ENCODE measurements at places on chromosomes 6 and 20.

DNA sequence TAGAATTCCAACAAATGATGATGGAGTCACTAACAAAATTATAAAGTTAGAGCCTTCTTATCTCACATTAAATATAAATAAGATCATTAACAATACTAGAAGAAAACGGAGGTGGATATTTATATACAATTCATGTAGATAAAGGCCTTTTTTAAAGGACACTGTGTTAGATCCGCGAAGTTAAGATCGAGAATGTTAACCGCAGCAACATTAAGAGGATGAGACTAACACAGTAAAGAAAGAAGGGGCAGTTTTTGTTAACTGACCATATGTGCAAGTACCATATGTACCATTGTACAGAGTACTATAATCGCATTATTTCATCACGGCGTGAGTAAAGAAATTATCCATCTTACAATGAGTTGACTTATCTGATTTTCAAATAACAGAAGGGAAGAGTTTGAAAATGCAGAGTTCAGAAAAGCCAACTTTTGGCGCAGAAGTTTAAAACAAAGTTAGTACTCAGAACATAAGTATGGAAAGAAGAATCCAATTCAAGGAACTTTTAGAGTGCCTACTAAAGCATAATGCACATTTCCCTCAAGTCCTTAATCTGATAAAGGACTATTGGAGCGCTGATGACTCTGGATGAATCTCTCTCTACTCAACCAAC lies 1.4 kb downstream of the FBXL4 start:
- DNase-seq, result peak; percentile 22

DNA sequence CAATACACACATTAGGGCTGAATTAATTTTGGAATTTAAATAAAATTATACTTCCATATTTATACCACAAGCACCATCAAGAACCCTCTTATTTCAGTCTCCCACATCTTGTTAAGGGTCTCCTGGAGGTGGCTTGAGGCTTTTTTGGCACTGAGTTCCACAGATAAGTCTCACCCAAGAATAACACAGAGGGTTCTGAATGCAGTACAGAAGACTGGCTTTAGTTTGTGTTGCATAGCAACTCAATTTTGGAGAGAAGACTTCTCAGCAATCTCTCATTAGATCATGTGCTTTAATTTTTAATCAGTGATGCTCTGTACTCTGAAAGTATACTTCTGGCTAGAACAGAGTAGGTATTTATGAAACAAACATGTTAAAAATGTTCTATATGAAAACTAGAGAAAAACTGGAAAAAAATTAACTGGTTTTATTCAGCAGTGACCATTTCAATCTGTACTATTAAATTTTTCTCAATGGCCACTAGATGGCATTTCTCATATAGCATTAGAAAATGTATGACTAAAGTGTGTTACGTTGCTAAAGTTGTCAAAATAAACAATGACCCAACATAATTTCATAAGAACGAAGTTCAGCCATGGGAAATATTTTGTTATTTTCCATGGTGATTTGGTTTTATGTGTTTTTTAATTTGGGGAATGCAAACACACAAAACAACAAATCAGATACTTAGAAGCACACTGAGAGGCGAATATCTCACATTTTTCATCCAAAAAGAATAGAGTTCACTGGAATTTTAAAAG lies 32.7 kb upstream of the MAP7 start:
- DNase-seq, result peak; percentile 84

- no peak for DNase-seq
Observed at GRCh38 chr6:31819871-31820299, 4.5 kb downstream of the HSPA1A start.

- no peak for DNase-seq
Observed at GRCh38 chr6:52254731-52255378, 10.6 kb upstream of the IL17F start.

DNA sequence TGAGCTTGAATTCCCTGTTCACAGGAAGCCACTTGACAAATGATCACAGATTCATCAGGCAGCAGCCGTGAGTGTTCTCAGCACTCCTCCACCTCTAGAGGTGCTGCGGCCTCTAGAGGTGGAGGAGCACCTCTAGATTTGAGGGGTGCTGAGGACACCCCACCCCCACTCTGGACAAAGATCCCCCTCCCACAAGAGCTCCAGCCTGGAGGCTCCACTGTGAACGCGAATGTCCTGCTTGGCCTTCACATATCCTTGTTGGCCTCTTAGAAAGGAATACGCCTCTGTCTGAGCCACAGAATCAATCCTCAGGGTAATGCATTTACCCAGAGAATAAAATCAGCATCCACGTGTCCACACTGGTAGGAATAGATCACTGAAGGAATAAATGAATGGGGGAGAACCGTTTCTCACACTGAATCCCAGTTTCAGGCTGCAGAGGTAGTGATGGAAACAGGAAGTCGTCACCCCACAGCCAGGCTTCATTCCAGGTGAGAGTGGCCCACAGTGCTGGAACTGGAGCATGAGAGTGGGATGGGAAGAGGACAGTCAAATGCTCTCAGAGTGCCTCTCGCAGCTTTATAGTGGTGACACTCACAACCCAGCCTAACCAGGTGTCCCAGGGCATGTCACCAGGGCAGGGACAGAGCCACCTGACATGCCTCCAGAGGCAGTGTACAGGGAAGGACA lies 16.6 kb downstream of the NPEPL1 start:
- no peak for DNase-seq

GRCh38 chr20:50919567-50919966 lies 11.7 kb downstream of the ADNP start:
- peak; percentile 81 for DNase-seq

DNA sequence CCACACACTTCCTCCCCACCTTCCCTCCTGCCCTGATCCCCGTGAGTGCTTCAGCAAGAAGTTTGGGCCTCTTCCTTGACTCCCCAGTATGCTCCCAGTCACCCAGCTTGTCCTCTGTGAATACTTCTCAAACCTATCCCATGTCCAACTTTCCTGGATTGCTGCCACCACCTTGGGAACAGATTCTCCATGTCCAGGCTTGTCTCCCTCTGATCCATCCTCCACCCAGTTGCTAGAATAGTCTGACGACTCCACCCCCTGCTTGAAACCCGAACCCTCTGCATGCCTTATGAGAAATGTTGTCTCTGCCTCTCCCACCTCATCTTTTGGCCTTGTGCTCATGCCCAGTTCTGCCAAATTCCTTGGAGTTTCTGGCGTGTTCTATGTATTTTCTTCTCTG lies 108.0 kb downstream of the PPP1R14C start:
- DNase-seq, result peak; percentile 55

DNA sequence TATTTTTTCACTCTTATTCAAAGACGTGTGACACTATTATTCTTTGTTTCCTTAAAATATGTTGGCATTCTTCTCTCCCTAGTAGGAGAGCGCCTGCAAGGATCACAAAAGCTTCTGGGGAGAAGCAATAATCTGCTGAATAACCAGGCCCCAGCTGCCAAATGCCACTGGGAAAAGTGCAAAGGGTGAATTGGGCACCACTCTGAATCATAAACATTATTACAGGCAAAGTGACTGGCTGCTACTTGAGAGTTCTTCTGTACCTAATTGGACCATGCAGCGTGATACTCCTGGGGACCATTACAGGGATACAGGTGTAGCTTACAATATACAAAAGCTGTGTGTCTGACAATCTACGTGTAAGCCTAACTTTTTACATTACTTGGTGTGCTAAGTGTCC lies 152.8 kb downstream of the ATXN1 start:
- DNase-seq, result no peak

- DNase-seq, result peak; percentile 49
Observed at GRCh38 chr6:12813321-12813720, 96.8 kb downstream of the PHACTR1 start.

GRCh38 chr20:59042151-59042795 lies at the start of gene PRELID3B:
Gene PRELID3B, minus strand, starts transcription at chr20:59042786. Its CDS starts 56 bp downstream, at chr20:59042730.
- no peak for DNase-seq

DNA sequence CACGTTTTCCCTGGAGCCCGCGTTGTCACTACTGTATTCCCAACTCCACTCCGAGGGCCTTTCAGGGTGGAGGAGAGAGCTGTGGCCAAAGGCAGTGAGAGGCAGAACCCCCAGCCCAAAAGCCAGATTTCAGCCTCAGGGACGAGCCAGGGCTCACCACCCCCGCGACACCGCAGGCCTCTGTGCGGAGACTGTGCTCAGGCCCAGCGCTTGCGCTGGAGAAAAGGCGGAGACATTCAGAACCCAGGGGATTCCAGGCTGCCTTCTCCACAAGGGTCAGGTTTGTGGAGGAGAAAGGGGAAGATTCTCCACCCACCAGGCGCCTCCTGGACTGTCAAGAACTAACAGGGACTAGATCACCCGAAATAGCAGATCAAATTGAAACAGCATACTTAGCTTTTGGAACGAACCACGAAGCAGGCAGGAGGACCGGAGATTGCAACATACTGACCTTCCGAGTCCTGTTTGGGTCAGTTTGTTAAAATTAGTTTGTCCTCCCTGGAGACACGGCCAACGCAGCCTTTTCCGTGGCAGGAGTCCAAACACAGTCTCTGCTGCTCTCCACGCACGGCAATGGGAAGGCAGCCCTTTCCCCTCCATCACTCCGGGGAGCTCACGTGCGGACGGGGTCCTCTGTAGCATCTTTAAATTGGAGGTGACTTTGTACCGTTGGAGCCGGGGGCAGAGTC lies 14.4 kb downstream of the DLL1 start:
- no peak for DNase-seq

DNA sequence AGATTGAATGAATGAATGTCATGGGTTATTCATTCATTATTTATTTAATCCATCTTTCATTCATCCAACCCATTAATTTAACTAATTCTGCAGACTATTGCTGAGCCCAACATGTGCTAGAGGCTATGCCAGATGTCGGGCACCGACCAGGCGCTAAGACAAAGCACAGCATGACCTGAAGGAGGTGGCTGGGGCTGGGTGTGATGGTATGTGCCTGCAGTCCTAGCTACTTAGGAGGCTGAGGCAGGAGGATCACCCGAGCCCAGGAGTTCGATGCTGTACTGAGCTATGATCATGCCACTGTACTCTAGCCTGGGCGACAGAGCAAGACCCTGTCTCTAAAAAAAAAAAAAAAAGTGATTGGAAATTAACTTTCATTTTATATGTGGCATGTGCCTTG lies 5.7 kb upstream of the SLC22A7 start:
- no peak for DNase-seq

GRCh38 chr6:111984081-111984480 lies 69.8 kb upstream of the CCN6 start:
- DNase-seq, result no peak

GRCh38 chr6:20319520-20320357 lies 81.9 kb upstream of the E2F3 start:
- no peak for DNase-seq

- DNase-seq, result peak; percentile 36
Observed at GRCh38 chr6:111721753-111722154, 116.1 kb upstream of the TRAF3IP2 start.

DNA sequence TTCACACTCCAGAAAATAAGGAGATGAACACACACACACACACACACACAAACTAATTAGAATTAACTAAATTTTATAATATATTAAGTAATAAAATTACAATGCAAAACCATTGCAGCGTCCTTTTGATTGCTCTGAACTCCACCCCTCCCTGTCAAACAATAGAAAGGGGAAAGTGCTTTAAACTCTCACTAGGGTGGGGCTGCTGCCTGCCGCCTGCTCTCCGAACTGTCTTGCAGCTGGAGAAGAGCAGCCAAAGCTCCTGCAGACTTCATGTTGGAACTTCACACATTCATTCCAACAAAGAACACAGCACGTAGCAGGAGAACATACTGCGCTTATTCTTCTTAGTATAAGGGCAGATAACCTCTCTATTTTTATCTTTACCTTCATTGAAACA lies 83.2 kb downstream of the GCLC start:
- DNase-seq, result no peak

DNA sequence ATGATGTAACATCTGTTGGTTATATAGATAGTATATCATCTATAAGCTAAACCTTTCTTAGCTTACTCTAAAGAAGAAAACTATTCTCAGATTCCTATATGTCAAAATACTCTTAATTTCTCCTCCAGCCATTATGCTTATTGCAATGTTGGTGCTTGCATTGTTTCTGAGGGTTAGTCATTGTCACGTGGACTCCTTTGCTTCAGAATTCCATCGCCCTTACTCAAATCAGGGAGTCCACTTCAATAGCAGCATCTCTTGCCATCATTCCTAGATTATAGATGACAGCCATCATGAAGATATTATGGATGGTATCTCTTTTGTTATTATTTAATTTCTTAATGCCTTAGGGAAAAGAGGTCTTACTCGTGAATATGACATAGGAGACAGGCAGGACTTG lies 776.1 kb downstream of the TENT5A start:
- no peak for DNase-seq

- no peak for DNase-seq
Observed at GRCh38 chr6:141354191-141354955, 778.4 kb upstream of the GJE1 start.

DNA sequence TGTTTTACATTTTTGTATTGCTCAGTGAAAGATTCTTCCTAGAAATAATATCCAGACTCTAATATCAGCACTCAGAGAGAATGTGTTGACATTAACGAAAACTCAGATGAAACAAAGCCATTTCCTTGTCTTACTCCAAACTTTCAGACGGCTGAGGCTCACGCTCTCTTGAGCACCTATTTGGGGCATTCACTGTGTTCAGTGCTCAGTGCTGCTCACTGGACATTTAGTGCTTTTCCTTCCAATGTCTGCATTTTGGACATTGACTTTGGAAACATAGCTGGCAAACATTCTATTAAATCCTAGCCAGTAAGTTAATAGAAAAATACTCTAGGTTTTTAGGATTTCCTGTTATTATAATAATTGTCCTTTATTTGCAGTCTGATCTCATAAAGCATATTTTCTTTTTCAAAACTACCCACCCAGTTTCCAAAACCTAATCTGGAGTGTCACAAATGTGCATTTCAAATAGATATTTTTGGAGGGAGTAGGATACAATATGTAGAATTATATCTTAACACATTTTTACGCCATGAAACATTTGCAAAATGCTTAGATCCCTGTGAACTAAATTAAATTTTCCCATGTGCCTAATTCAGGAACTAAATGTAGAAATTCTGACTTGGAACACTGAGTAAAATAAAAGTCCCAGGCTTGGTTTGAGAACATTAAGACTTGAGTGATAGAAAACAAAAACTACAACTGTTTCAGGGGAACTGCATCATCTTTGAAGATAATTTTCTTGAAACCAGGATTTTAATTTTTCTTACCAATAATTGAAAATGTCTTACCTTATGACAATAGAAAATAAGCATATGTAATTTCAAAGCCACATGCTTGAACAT lies 91.7 kb upstream of the B3GAT2 start:
- DNase-seq, result no peak

GRCh38 chr20:40168981-40169620 lies 519.9 kb downstream of the MAFB start:
- DNase-seq, result no peak
